ENCODE measurements at places on chromosomes 6 and 20. TPM values are rescaled to one million over a fixed set of nuclear protein-coding genes. Genes with fewer than 3 reads are reported as not detected.

The SNAI1 gene
- 0.75 TPM for total RNA-seq

The RIPOR3 gene
- total RNA-seq, result 20.1 TPM

The ADGRG6 gene
- 84.4 TPM for total RNA-seq

The ADTRP gene
- total RNA-seq, result 0.25 TPM

The SCUBE3 gene
- total RNA-seq, result 0.03 TPM

The LIN28B gene
- 0.10 TPM for total RNA-seq

The GABBR1 gene
- 3.0 TPM for total RNA-seq

The CTNNBL1 gene
- 41.4 TPM for total RNA-seq

The SLC2A10 gene
- 44.8 TPM for total RNA-seq

The RSPO3 gene
- total RNA-seq, result 1.6 TPM

The KCNK5 gene
- total RNA-seq, result 62.3 TPM

The LBP gene
- 459 TPM for total RNA-seq

The GJA10 gene
- not detected for total RNA-seq

The C20orf204 gene
- total RNA-seq, result 0.68 TPM

The FAM83B gene
- 0.15 TPM for total RNA-seq

The THBS2 gene
- total RNA-seq, result 2.9 TPM

The HDGFL1 gene
- not detected for total RNA-seq

The CCR6 gene
- not detected for total RNA-seq

The PLCB4 gene
- 0.23 TPM for total RNA-seq

The ZFP57 gene
- total RNA-seq, result not detected

The DYNLT1 gene
- 29.9 TPM for total RNA-seq

The TGM2 gene
- total RNA-seq, result 193 TPM

The PRRT1 gene
- 0.38 TPM for total RNA-seq

The NR2E1 gene
- total RNA-seq, result not detected

The ISM1 gene
- 3.1 TPM for total RNA-seq

The OPRM1 gene
- not detected for total RNA-seq

The C20orf141 gene
- not detected for total RNA-seq

The WFDC10A gene
- total RNA-seq, result not detected

The IER3 gene
- total RNA-seq, result 5.8 TPM

The RNF182 gene
- total RNA-seq, result 0.05 TPM

The COX4I2 gene
- not detected for total RNA-seq

The PROKR2 gene
- not detected for total RNA-seq

The BYSL gene
- 5.3 TPM for total RNA-seq

The ADAM33 gene
- total RNA-seq, result 0.48 TPM

The TRIM39 gene
- total RNA-seq, result 6.8 TPM

The NCOA5 gene
- 8.2 TPM for total RNA-seq

The ZNF165 gene
- 0.53 TPM for total RNA-seq

The BMP6 gene
- 3.6 TPM for total RNA-seq

The PXMP4 gene
- 15.4 TPM for total RNA-seq

The SCRT2 gene
- total RNA-seq, result not detected

The SIRPB2 gene
- total RNA-seq, result 0.50 TPM

The MYCT1 gene
- 3.3 TPM for total RNA-seq

The CAP2 gene
- total RNA-seq, result 2.5 TPM

The APCDD1L gene
- total RNA-seq, result 0.13 TPM

The GUCA1A gene
- total RNA-seq, result not detected

The SCGN gene
- total RNA-seq, result 2.2 TPM

The CALHM6 gene
- total RNA-seq, result 2.2 TPM

The TCP11 gene
- total RNA-seq, result not detected

The MANEA gene
- 23.9 TPM for total RNA-seq

The CPNE1 gene
- total RNA-seq, result 42.3 TPM

The ARMH2 gene
- not detected for total RNA-seq

The TMEM200A gene
- total RNA-seq, result 0.10 TPM

The HRH3 gene
- not detected for total RNA-seq

The TRAPPC3L gene
- not detected for total RNA-seq
